ENCODE measurements at places on chromosomes 4 and X.
A peak's percentile ranks its signal among the peaks of the same experiment; 100 is the strongest.

GRCh38 chr4:156303708-156304107, 350.0 kb upstream of the CTSO start:
- no peak overlapping the region for H3K27ac ChIP-seq
- no peaks in the 10 kb centered on the region for H3K27me3 ChIP-seq
- no peak overlapping the region for H3K4me3 ChIP-seq
- no peaks in the 10 kb centered on the region for H3K36me3 ChIP-seq

GRCh38 chrX:67100031-67100884, 443.6 kb upstream of the AR start:
- no peaks in the 10 kb centered on the region for H3K27me3 ChIP-seq
- no peak overlapping the region for H3K4me3 ChIP-seq
- H3K4me1 ChIP-seq: no peaks in the 10 kb centered on the region
- H3K27ac ChIP-seq: no peak overlapping the region
- no peaks in the 10 kb centered on the region for H3K36me3 ChIP-seq

DNA sequence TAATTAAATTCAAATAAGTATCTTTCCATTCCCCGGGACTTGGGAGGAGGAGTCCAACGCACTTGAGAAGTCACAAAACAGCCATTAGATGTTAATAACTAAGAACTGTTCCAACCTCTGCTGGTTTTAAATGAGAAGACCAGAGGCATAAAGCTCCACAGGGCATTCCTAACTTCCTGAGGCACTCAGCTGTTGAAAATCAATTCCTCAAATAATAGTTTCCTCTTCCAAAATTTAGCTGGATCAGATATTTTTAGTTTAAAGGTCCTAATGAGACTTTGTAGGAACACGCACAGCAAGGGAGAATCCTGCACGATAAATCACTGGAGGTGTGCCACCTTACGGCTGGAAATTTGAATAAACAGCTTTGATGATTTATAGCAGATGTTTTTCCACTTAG, 504.3 kb upstream of the ZFP42 start:
- no peaks in the 10 kb centered on the region for H3K4me1 ChIP-seq
- no peak for DNase-seq
- H3K27ac ChIP-seq: no peak overlapping the region
- no peaks in the 10 kb centered on the region for H3K36me3 ChIP-seq
- H3K4me3 ChIP-seq: no peak overlapping the region

- no peak for DNase-seq
- H3K27me3 ChIP-seq: no peaks in the 10 kb centered on the region
- H3K4me3 ChIP-seq: no peak overlapping the region
Measured at GRCh38 chr4:173420801-173421200, 21.9 kb upstream of the SCRG1 start.

DNA sequence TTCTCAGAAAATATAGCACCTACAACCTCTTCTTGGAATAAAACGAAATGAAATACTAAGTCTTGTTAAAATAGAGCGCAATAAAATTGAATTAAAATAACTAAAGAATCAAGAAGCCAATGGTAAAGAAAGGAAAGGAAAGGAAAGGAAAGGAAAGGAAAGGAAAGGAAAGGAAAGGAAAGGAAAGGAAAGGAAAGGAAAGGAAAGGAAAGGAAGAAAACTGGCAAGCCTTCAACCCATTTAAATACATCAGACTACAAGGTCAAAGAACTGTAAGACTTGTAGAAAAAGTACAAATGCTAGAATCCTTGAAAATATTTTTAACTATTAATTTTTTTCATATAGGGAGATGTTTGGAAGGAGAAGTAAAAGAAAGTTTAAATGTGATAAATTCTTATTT, 372.1 kb downstream of the IQCM start:
- H3K36me3 ChIP-seq: no peaks in the 10 kb centered on the region
- H3K27ac ChIP-seq: no peak overlapping the region
- H3K27me3 ChIP-seq: no peaks in the 10 kb centered on the region

DNA sequence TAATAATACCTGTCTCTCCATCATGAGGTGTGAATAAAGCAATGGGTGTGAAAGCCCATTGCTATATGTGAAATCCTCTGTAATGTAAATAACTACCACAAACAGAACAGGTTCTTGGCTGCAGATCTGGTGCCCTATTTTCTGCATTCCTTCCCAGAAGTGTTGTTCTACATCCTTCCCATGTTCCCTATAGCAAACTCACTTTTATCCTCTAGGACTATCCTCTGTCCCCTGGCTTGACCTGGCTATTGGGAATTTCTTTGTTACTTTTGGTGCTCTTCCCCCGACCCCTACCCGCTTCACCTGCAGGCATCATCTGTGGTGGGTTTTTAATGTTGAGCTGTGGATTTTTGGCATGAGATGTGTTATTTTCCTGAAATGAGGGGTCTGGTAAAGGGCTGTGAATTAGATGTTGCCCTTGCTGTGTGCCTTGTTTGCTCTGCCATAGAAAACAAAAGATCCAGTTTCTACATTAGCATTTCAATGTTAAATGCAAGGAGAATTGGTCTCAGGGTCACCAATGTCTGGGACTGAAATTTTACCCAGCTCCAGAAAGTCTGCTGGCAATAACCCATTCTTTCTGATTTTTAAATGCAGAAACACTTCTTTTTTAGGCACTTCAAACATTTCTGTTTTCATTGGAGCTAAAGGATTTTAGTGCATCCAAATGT, 13.6 kb upstream of the FREM3 start:
- no peaks in the 10 kb centered on the region for H3K27me3 ChIP-seq
- H3K4me1 ChIP-seq: no peaks in the 10 kb centered on the region
- H3K4me3 ChIP-seq: no peak overlapping the region
- no peak for DNase-seq
- no peak overlapping the region for H3K27ac ChIP-seq

DNA sequence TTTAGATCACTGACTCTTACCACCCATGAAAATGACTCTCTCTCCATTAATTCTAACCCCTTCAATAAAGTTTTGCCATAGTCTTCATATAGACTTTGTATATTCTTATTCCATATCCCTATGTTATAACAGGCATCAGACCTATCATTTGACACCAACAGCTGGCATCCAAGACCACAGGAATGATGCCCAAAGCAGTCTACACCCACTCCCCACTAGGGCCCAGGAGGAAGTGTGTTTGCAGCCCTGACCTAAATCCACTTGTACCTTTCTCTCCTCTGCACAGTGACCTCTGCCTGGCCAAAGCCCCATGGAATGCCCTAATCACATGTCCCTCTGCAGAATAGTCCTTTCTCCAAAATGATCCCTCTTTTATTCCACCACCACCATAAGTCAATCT, 219.2 kb downstream of the CBR4 start:
- no peaks in the 10 kb centered on the region for H3K36me3 ChIP-seq
- H3K4me1 ChIP-seq: no peaks in the 10 kb centered on the region
- DNase-seq: no peak
- H3K27me3 ChIP-seq: no peaks in the 10 kb centered on the region
- no peak overlapping the region for H3K4me3 ChIP-seq

- DNase-seq: peak; percentile 10
- peaks cover 8% of the 10 kb centered on the region for H3K4me1 ChIP-seq
- no peaks in the 10 kb centered on the region for H3K27me3 ChIP-seq
- no peak overlapping the region for H3K4me3 ChIP-seq
Measured at GRCh38 chr4:83548151-83548905, 12.4 kb downstream of the GPAT3 start.

Data from esophagus squamous epithelium (tissue), 5 donors.